Stimulated activated naive CD8-positive, alpha-beta T cell treated with anti-CD3 and anti-CD28 coated beads, Interleukin-15, Interleukin-2, amounts not matched to agents 100 U/mL and 50 U/mL, for 24 hours (primary cell): ENCODE measurements at places on chromosomes 7 and 10.

DNA sequence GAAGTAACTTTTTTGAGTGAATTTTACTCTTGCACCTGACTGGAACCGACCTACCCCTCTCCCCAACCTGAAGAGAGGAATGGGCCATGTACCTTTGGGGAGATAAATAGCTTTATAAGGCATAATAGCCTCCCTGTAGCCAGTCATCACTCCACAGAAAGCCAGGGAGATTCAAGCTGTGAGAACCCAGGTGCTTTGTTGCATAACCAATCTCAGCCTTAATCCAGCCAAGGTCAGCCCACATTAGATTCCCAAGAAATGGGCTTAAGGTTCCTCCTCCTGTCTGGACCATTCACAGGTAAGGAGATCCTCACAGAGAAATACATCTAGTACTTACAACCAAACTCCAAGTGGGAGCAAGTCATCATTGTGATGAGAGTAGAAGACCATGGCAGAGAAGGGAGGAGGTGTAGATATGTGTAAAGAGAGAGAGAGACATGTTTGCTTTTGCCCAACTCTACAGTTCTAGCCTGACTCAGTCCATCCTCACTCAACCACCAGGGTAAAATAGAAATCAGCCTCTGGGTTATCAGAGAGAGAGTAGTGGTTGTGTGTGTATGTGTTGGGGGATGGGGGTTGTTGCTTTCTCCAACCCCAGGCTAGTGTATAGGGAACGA is 23.6 kb downstream of the SKIDA1 start:
- DNase-seq, result no peak

DNA sequence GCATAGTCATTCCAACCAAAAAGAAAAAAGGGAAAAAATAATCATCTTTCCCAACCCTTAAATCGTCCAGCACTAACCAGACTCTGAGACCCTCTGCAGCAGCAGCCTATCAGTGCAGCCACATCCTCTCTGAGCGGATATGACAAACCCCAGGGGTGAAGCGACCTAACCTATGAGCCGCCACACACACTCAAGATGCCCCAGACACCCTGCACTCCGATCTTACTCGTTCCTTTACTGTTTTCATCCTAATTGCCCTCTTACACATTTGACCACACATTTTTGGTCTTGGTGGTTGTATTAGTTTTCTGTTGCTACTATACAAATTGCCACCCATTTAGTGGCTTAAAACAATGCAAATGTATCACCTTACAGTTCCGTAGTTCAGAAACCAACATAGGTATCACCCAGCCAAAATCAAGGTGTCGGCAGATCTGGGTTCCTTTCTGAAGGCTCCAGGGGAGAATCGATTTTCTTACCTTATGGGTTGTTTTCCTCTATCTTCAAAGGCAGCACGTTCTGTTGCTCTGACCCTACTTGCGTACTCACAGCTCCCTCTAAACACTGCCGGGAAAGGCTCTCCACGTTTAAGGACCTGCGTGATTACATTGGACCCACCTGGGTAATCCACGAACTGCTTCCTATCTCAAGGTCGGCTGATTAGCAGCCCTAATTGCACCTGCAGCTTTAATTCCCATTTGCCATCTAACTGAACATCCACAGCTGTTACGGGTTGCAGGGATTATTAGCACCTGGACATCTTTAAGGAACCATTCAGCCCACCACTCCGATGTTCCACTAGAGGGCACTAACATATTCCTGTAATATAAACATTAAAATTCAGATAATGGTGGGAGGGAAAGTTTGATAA is 37.3 kb upstream of the PRSS1 start:
- DNase-seq, result peak; percentile 33

DNA sequence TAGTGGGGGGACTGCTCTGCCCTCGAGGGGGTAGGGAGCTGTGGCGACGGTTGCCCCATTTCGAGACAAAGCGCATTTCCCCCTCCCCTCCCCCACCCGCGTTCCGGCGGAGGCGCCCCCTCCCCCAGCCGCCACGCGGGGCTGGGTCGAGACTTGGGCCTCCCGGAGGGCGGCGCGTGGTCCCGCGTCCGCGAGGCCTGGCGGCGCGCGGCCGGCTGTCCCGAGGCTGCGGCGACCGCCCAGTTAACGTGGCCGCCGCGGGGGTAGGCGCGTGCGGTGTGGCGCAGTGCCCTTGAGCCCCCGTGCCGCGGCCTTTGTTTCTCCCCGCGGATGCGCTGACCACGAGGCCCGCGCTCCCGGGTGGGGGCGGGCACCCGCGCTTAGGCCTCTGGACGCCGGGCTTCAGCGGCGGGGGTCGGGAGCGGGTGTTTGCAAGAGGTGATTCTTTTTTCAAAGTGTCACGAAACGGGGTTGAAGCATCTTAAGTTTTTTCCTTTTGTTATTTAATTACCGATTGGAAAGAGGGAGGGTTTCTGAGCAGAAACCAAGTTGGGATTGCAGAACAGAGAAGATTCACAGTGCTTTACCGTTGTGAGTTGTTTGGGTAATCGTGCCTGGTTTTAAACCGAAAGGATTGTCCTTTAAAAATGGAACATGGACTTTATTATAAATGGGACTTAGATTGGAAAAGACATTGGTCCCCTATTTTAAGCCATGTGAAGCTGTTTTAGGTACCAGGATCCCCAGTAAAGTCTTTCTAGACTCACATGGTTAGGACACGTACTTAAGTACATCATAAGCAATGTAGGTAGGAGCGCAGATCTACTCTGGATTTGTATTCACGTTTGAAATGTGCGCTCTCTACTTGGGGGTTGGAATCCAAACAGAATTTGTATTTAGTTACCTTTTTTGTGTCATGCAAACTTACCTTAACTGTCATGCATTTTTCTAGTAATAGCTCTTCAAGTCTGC is 760 bp downstream of the CBX3 start:
- peak; percentile 71 for DNase-seq

- no peak for DNase-seq
Measured at GRCh38 chr7:98288064-98288823, 6.8 kb downstream of the BRI3 start.

DNA sequence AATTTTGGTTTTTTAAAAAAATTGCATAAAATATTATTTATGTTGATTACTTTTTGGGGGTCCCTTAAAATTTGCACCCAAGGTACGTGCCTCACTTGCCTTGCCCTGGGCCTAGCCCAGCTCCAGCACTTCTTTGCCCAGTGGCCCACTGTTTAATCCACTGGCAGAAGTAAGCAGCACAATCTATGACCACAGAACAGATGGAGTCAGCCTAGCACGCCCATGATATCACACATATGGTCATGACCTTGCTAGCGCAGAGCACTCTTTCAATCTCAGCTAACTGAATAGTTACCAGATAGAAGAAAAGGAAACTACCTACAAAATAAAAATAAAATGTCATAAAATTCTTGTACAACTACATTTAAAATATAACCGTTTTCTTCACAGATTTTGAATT is 5.6 kb downstream of the OGA start:
- no peak for DNase-seq

DNA sequence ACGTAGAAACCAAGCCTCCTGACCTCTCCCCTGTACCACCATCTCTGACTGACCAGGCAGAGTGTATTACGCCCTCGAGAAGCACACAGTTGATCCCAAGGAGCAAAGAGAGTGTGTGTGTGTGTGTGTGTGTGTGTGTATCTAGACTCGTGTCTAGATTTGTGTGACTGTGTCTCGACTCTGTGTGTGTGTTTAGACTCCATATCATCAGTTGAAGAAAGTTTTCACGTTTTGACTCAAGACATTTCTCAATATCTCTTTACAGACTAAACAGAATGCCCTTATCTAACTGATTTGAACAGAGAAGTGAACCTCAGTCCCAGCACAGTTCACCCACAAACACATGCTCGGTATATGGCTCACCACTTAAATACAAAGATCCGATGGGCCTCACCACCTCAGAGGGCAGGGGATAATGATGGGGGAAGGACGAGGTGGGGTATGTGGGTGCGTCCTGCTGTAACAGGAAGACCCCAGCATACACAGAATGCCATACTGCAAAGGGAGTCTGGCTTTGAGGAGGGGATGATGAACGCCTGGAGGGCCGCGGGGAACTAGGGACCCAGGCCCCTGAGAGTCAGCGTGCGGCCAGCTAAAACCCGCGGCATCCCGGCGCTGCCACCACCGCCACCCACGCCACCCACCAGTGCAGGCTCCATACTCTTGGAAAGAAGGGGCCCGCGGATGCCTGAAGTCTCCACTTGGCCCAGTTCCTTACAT is 780 bp downstream of the ALDH18A1 start:
- DNase-seq, result no peak

GRCh38 chr7:146690987-146691386 is 574.4 kb downstream of the CNTNAP2 start:
- no peak for DNase-seq

- DNase-seq, result no peak
Measured at GRCh38 chr10:116915340-116915739, 66.0 kb downstream of the ENO4 start.

- no peak for DNase-seq
Measured at GRCh38 chr7:105911961-105912575, 35.7 kb upstream of the ATXN7L1 start.

- DNase-seq, result no peak
Measured at GRCh38 chr10:9012312-9012711, 957.8 kb downstream of the GATA3 start.

DNA sequence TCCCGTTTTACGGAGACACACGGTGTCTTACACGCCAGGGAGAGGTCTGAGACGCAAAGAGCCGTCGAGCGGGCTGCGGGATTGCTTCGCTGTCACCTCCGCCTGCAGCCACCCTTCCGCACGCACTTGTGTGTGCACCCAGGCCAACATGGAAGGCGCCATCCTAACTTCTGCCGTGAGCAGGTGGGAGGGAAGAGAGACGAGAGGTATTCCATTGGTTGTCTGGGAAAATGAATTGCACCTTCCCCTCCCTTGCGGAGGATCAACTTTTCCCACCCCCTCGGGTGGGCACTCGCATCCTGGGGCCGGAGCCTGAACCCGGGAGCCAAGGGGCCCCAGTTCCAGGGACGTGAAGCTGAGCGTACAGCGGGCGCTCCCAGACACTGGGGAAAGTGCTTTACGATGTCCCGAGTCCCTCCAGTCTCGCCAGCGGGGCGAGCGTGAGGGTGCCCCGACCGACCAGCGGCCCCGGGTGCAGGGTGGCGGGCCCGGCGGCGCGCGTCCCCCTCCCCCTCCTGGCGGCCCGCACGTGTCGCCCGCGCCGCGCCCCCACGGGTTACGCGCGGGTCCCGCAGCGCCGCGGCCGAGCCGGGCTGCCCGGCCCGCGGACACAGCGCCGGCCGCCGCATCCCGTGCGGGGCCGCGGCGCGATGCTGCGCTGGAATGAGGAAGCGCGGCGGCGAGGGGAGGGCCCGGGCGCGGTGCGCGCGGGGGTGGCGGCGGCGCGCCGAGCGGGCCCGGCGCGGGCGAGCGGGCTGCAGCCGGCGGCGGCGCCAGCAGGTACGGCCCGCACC is 984 bp upstream of the IKZF1 start:
- no peak for DNase-seq

DNA sequence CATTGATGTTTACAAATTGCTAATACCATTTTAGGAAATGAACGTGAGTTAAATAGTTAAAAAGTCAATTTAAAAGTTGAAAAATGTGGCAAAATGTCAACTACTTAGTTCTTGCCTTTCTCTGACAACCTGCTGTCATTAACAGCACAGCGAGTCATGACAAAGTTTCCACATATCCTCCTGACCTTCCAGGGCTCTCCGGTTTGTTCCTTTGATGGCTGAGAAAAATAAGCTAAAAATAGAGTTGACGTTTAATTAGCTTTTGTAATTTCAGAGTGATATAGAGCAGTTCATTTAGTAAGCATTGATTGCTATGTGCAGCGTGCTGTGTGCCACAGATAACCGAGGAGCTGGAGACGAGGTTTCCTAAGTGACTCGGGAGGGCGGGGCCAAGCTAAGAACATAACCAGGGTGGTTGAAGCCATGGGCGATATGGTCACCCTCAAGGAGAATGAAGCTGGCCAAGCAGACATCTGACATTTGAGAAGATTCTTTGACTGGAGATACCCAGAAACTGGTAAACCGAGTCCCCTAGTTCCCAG is 47.9 kb downstream of the OGDH start:
- DNase-seq, result no peak

DNA sequence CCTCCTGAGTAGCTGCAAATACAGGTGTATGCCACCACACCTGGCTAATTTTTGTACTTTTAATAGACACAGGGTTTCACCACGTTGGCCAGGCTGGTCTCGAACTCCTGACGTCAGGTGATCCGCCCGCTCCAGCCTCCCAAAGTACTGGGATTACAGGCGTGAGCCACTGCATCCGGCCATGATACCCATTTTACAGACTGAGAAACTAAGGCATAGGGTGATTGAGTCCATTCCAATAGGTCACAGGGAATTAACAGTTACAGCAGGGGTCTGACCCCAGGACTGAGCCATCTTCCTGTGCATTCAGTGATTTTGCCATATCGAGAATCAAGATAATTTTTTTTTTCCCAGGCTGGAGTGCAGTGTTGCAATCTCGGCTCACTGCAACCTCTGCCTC is 12.3 kb upstream of the CTBP2 start:
- no peak for DNase-seq

DNA sequence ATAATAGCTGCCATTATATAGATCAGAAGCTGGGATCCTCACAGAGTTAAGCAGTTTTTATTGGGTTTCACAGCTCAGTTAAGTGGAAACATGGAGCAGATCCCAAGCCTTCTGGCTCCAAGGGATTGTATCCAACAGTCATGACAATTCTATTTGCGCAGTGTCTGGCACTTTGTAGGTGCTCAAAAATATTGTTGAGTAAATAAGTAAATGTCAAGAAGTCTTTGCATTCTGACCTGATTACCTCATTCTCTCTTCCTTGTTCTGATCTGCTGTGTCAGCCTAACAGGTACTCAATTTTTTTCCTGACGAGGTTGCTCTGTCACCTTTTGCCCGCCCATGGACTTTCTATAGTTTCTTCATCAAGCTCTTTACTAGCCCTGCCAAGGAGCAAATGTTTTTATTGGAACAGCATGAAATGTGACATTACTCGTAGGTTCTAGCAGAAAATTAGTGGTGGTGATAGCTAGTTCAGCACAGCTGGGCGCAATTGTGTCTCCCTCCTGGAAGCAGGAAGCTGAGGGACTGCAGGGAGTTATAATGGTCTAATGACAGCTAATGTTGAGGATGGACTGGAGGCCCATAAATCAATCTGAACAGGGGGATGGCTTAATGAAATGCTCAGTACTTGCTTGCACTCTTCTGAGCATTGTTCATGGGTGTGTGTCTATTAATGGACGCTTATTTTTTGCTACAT is 680.2 kb downstream of the CCSER2 start:
- no peak for DNase-seq

DNA sequence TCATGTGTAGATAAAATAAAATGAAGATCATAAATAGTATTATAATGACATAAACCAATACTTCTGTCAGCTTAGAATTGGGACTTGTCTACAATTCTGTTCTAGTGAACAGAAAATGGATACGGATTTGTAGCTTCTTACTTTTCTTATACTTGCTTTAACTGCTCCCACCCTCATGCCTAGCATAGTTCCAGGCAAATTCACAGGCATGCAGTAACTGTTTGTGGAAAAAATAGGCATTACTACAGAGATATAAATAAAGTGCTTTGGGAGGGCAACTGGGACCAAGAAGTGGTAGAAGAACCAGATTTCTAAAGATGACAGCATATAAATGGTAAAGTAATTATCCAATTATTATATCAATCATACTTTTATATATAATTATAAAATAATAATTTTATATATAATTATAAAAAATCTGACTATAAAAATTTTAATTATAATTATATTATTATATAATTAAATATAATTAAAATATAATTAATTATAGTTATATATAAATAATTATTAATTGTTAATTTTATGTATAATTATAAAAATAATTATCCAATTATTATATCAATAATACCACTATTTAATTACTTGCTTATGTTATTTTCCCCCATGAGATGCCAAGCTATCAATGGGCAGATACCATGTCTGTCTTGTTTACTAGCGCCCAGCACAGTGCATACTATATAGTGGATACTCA is 144.1 kb downstream of the NOC3L start:
- DNase-seq, result no peak
